ENCODE measurements at places on chromosomes 7 and 10. TPM values are rescaled to one million over a fixed set of nuclear protein-coding genes. Genes with fewer than 3 reads are reported as not detected.

The RBM20 gene
- total RNA-seq = 0.27 TPM

The NEUROD6 gene
- total RNA-seq = not detected

The ADAM12 gene
- total RNA-seq = 4.2 TPM

The LDB3 gene
- total RNA-seq = not detected

The FAM24B gene
- total RNA-seq = 9.7 TPM

The CPA1 gene
- not detected for total RNA-seq

The RNLS gene
- total RNA-seq = 1.5 TPM
